ENCODE measurements at places on chromosomes 13 and 19. TPM values are rescaled to one million over a fixed set of nuclear protein-coding genes. Genes with fewer than 3 reads are reported as not detected.
A peak's percentile ranks its signal among the peaks of the same experiment; 100 is the strongest.

DNA sequence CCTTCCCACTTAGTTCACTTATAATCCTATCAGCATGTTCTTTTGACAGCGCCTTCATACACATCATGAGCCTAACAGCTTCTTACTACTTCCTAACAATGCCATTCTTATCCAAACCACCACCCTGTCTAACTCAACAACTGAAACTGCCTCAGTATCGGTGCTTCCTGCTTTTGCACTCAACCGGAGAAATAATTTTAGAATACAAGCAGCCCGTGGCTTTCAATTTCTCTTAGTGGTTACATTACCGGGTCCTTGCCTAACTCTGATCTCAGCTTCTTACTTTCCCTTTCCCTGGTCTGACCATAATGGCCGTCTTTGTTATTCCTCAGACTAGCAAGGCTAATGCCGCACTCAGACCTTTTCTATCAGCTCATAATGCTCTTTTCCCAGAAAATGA, 17.0 kb downstream of the ZFP82 start:
- H3K4me3 ChIP-seq: no peak overlapping the region
- no peaks in the 10 kb centered on the region for H3K4me1 ChIP-seq
- no peak overlapping the region for H3K27ac ChIP-seq
- DNase-seq: no peak

DNA sequence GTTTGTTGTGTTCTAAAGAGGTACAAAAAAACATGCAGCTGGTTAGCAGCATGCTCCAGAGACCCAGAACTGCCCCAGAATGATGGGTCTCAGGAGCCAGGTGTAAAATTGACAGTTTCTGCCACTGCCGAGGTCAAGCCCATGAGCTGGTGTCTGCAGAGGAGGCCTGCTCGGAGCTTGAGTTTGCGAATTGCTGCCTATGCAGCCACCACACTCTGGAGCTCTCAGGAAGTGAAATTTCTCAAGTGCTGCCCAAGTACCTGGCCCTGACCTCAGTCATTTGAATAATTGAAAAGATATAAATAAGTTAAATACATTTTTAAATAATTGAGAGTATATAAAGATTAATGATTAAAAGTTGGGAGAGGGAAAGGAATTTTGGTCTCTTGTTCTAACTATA, 66.4 kb downstream of the ZAR1L start:
- DNase-seq: no peak
- H3K27me3 ChIP-seq: no peaks in the 10 kb centered on the region
- no peak overlapping the region for H3K4me3 ChIP-seq
- no peak overlapping the region for H3K27ac ChIP-seq
- H3K36me3 ChIP-seq: no peaks in the 10 kb centered on the region

- no peak for DNase-seq
- H3K4me3 ChIP-seq: no peak overlapping the region
- no peaks in the 10 kb centered on the region for H3K27me3 ChIP-seq
- no peak overlapping the region for H3K27ac ChIP-seq
- peaks cover 4% of the 10 kb centered on the region for H3K36me3 ChIP-seq
Observed at GRCh38 chr19:41172297-41173164, 20.5 kb upstream of the CYP2S1 start.

DNA sequence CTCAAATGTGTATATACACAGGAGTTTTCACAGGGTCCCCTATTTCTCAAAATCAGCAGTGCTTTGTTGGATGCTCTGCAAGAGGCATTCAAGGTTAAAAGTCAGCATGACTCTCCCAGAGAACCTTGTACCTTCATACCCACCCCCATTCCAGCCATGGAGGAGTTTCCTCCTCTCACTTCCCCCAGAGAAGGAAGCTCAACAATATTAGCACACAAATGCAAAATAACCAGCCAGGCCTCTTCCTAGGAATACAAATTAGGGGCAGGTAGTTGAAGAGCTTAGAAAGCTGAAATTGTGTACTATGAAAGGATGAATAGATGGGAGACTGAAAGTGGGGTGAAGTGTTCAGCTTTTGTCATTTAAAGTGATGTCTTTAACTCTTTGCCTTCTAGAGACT, 43.8 kb downstream of the SPRY2 start:
- peaks cover 6% of the 10 kb centered on the region for H3K4me1 ChIP-seq
- H3K27ac ChIP-seq: no peak overlapping the region
- H3K36me3 ChIP-seq: no peaks in the 10 kb centered on the region
- DNase-seq: peak; percentile 49
- H3K4me3 ChIP-seq: no peak overlapping the region

DNA sequence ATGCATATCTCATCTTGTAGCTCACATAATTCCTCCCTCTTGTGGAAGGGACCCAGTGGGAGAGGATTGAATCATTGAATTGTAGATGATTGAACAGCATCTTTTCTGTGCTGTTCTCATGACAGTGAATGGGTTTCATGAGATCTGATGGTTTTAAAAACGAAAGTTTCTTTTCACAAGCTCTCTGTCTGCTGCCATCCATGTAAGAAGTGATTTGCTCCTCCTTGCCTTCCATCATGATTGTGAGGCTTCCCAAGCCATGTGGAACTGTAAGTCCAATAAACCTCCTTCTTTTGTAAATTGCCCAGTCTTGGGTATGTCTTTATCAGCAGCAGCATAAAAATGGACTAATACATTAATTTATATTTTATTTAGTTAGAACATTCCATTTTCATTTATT, 19.6 kb upstream of the ZNF675 start:
- no peaks in the 10 kb centered on the region for H3K36me3 ChIP-seq
- no peak for DNase-seq
- no peak overlapping the region for H3K27ac ChIP-seq
- H3K4me3 ChIP-seq: no peak overlapping the region
- no peaks in the 10 kb centered on the region for H3K27me3 ChIP-seq
- no peaks in the 10 kb centered on the region for H3K4me1 ChIP-seq

DNA sequence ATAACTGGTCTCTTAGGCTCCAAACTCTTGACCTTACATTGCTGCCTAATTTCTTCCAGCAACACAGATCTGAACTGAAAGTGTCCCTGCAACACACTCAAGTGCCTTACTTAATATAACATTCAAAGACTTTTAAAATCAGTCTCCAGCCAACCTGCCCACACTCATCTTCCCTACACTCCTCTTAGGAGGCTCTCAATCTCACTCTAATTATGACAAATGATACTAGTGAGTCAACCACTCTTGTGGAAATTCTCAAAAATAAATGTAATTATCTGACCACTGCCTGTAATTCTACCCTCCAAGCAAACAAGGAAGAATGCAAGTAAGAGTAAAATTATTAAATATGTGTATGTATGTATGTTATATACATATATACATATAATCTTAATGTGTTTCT, 348.1 kb upstream of the MIR17HG start:
- DNase-seq: no peak
- H3K4me3 ChIP-seq: no peak overlapping the region
- H3K4me1 ChIP-seq: no peaks in the 10 kb centered on the region
- H3K27me3 ChIP-seq: no peaks in the 10 kb centered on the region

DNA sequence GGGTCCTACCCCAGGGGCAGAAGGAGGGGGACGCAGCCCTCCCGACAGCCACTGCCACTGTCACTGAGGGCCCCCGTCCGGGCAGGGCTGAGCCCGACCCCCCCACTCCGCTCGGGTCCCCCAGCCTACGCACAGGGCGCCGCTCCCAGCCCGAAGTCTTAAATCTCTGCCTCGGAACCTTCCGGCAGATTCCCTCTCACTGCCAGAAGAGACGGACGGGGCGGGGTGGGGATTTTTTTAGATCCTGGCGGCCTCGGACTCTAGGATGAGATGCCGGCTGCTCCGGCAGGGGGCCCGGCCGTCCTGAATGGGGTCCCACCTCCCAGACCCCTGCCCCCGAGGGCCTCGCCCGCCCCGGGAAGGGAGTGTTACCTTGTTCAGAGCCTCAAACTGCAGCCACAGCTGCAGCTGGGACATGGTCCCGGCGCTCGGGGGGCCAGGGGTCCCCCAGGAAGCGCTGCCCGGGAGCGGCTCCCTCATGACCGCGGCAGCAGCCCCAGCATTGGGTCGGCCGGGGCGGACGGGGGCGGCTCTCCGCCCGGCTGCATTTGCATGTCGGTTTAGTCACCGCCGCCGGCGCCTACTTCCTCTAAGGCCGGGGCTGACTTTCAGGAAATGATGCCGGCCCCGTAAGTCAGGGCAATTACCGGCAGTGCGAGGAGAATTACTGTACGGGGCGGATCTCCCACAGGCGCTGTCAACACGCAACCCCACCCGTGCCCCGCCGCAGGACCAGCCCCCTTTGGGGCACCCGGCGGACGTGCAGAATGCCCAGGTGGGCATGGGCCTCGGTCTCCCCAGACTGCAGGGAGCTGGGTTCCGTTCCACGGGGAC, 28.1 kb downstream of the GPX4 start:
- H3K4me3 ChIP-seq: peak overlapping the region; percentile 11
- H3K27ac ChIP-seq: no peak overlapping the region
- peaks cover 3% of the 10 kb centered on the region for H3K36me3 ChIP-seq
- H3K4me1 ChIP-seq: peaks cover 6% of the 10 kb centered on the region
- DNase-seq: no peak

- no peaks in the 10 kb centered on the region for H3K27me3 ChIP-seq
- peaks cover 14% of the 10 kb centered on the region for H3K4me1 ChIP-seq
- H3K27ac ChIP-seq: 0 out of 2 replicates have a peak overlapping the region, but pooled peaks have one; percentile 34
- H3K4me3 ChIP-seq: no peak overlapping the region
- DNase-seq: no peak
Observed at GRCh38 chr19:1826557-1827521, 14.8 kb upstream of the ATP8B3 start.

DNA sequence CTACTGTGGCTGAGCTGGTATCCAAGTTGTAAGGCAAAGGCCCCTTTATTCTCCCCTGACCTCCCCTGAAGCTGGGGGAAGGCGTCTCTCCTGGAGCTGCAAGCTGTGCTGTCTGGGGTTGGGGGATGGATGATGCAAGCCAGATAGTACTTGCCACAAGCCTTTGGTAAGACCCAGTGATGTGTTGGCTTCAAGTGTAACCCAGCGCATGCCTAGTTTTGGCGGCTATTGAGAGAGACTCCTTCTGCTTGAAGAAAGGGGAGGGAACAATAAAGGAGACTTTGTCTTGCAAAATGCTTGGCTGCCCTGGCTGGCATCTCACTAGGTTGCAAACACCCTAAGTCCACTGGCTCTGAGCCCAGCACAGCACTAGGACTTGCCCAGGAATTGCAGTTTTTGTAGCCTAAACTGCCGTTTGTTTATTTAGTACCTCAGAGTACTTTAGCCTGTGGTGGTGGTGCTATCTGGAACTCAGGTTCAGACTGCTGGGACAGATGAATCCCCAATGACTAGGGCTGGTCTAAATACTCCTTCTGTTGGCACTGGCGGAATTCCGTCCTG, 108.2 kb downstream of the TNFSF13B start:
- H3K27me3 ChIP-seq: no peaks in the 10 kb centered on the region
- no peaks in the 10 kb centered on the region for H3K36me3 ChIP-seq
- no peak overlapping the region for H3K4me3 ChIP-seq

DNA sequence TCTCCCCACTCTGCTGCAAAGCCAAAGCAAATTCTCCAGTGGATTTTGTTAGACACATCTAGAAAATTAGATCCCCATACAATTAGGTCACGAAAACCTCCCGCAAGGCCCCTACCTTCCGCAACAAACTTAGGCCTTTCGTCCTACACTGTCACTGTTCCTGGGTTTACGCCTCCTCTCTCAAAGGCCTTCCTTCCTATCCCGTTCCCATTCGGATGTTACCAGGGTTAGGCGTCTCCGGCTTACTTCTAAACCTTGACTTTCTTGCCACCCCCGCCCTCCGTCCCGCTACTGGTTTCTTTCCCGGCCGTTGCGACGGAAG, 754 bp downstream of the RNF6 start:
- peak overlapping the region; percentile 91 for H3K27ac ChIP-seq
- no peaks in the 10 kb centered on the region for H3K27me3 ChIP-seq
- H3K4me1 ChIP-seq: peaks cover 2% of the 10 kb centered on the region
- H3K36me3 ChIP-seq: peaks cover 26% of the 10 kb centered on the region
- DNase-seq: no peak

GRCh38 chr13:98571955-98572662, 4.8 kb downstream of the STK24 start:
- H3K27me3 ChIP-seq: no peaks in the 10 kb centered on the region
- no peaks in the 10 kb centered on the region for H3K36me3 ChIP-seq
- DNase-seq: no peak
- H3K4me3 ChIP-seq: no peak overlapping the region
- no peak overlapping the region for H3K27ac ChIP-seq
- peaks cover 23% of the 10 kb centered on the region for H3K4me1 ChIP-seq

GRCh38 chr13:32894589-32895001, 121.6 kb upstream of the KL start:
- H3K27ac ChIP-seq: no peak overlapping the region
- no peaks in the 10 kb centered on the region for H3K4me1 ChIP-seq
- H3K36me3 ChIP-seq: peaks cover 2% of the 10 kb centered on the region
- H3K4me3 ChIP-seq: no peak overlapping the region
- no peak for DNase-seq

DNA sequence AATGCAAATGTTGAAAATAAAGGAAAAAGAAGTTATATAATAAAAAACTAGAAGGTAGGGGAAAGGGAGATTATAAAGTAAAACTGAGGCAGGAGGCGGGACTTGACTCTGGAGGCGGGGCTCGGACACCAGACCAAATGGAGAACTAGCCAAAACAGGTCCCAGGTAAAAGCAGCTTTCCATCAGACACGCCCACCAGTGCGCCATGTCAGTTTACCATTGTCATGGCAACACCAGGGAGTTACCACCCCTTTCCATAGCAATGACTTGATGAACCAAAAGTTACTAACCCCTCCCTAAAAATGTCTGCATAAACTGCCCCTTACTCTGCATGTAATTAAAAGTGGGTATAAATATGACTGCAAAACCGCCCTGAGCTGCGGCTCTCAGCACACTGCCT, 70.9 kb downstream of the PEPD start:
- H3K27ac ChIP-seq: no peak overlapping the region
- H3K4me1 ChIP-seq: no peaks in the 10 kb centered on the region
- no peak for DNase-seq
- H3K27me3 ChIP-seq: no peaks in the 10 kb centered on the region
- H3K36me3 ChIP-seq: no peaks in the 10 kb centered on the region

DNA sequence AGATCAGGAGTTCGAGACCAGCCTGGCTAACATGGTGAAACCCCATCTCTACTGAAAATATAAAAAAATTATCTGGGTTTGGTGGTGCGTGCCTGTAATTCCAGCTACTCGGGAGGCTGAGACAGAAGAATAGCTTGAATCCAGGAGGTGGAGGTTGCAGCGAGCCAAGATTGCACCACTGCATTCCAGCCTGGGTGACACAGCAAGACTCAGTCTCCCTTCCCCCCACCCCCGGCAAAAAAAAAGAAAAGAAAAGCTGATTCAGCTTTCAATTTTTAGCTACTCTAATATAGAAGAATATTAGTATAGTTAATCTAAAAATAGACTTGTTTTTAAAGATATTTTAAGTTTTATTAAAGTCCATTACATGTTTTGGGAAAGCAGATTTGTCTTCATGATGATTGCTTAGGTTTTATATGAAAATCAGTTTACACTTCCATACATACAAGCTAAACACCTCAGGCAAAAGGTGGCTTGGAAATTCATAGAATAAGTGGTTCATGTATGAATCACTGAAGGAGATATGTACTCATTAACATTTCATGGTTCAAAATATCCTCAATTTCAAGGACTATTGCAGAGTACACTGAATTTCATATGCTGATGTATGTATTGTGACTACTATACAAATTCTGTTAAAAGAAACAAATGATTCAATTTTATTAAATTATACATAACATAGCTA, 165.2 kb downstream of the TDRD3 start:
- DNase-seq: no peak
- no peaks in the 10 kb centered on the region for H3K36me3 ChIP-seq
- H3K27me3 ChIP-seq: no peaks in the 10 kb centered on the region
- H3K4me1 ChIP-seq: peaks cover 6% of the 10 kb centered on the region
- no peak overlapping the region for H3K27ac ChIP-seq
- H3K4me3 ChIP-seq: no peak overlapping the region

FARSA gene
- total RNA-seq: 108 TPM

CEACAM1 gene
- total RNA-seq: 2.0 TPM

RASA3 gene
- total RNA-seq: 21.9 TPM

GGN gene
- 2.7 TPM for total RNA-seq

TEX101 gene
- not detected for total RNA-seq

KLC3 gene
- total RNA-seq: 3.2 TPM

KCNK6 gene
- 14.1 TPM for total RNA-seq

TPGS1 gene
- total RNA-seq: 10.2 TPM
